ENCODE measurements at places on chromosomes 12 and 14.

GRCh38 chr12:101077791-101078528, 132.1 kb downstream of the SLC5A8 start:
- no peak for DNase-seq

GRCh38 chr14:27242874-27243273, 645.0 kb upstream of the NOVA1 start:
- no peak for DNase-seq

DNA sequence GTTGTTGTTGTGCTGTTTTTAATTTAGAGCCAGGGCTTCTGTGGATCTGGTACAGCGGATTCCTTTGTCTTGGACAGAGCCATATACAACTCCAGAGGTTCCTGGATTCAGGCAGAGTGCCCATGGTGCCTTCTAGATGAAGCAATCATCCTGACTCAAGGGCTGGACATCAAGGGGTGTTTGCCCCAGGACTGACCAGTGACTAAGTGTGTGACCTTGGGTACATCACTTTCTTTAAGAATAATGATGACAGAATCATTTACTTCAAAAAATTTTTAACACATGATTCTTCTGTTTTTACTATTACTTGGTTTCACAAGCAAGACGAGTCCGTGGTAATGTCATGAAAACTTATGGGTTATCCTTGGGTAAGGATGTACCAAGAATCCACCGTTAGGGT, 397.3 kb downstream of the ZFP36L1 start:
- no peak for DNase-seq

- DNase-seq = no peak
Observed at GRCh38 chr14:58098507-58098906, 53.5 kb downstream of the ARMH4 start.

GRCh38 chr14:92922883-92923743, at the start of gene CHGA:
Gene CHGA, plus strand, starts transcription at chr14:92923150. Its CDS starts 210 bp downstream, at chr14:92923360.
- peak; percentile 33 for DNase-seq

- DNase-seq = no peak
Observed at GRCh38 chr12:40054555-40055227, 51.2 kb downstream of the SLC2A13 start.

DNA sequence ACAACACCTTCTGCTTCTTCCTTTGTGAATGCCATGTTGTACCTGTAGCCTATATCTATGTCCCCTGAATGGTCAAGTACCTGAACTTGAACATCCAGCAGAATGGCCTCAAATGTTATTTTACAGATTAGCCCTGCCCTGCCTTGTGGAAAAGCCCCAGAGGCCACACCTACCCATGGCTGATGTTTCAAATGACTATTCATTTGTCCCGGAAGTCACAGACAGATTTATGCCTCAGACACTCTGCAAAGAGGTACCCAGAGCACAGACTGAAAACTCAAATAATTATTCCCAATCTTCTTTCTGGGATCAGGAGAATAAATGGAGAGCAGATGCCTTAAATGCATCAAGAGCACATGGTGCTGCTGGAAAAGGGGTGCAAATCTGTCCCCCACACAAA, 13.0 kb upstream of the DPF3 start:
- no peak for DNase-seq

DNA sequence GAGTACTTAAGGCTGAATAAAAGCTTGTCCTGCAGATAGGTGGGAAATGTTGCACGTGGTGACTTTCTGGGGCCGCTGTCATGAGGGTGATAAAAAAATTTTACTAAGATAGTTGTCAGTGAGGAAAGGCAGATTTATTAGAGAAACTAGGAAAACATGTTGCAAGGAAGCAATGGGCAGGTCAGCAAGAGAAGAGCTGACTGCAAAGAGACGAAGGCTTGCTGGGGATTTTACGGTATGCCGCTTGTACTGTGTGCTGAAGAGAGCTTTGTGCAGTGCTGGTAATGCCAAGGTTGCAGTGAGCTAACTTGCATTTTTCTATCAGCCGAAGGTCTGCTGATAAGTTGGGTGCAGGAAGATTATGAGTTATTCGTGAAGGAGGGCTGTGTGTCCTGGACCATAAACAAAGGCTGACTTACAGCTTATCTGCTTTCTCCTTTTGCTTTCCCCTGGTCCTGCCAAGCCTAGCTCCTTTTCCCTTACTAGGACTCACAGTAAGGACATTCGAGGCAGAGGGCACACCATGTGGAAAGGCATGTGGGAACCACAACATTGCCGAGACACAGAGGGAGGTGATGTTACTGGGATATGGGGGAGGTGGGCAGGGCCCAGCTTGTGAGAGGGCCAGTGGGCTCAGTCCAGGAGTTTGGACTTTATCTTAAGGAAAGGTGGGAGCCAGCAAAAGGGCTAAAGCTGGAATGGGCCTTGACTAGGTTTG, 7.4 kb upstream of the CCDC88C start:
- no peak for DNase-seq

DNA sequence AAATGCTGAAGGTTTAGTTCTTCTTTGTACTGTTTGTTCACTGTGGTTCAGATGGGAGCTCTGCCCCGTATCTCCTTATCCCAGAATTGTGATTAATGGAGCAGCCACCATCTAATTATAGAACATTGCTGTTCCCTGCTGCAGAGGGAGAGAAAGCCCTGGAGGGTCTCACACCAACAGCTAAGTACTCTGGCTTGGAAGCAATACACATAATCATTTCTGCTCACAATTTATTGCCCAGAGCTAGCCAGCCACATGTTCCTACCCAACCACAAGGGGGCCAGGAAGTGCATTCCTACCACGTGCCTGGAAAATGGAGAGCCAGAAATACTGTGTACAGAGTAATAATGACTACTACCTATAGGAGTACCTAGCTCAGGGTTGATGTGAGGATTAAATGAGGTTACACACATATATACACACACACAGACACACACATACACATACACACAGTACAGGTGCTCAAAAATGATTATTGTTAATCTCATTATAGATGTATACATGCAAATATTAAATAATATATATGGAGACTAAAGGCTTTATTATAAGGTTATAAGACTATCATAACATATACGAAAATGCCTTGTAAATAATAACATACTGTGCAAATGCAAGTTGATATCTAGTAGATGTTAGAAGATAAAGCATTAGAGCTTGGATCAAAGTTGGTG, 22.3 kb downstream of the MSRB3 start:
- no peak for DNase-seq

DNA sequence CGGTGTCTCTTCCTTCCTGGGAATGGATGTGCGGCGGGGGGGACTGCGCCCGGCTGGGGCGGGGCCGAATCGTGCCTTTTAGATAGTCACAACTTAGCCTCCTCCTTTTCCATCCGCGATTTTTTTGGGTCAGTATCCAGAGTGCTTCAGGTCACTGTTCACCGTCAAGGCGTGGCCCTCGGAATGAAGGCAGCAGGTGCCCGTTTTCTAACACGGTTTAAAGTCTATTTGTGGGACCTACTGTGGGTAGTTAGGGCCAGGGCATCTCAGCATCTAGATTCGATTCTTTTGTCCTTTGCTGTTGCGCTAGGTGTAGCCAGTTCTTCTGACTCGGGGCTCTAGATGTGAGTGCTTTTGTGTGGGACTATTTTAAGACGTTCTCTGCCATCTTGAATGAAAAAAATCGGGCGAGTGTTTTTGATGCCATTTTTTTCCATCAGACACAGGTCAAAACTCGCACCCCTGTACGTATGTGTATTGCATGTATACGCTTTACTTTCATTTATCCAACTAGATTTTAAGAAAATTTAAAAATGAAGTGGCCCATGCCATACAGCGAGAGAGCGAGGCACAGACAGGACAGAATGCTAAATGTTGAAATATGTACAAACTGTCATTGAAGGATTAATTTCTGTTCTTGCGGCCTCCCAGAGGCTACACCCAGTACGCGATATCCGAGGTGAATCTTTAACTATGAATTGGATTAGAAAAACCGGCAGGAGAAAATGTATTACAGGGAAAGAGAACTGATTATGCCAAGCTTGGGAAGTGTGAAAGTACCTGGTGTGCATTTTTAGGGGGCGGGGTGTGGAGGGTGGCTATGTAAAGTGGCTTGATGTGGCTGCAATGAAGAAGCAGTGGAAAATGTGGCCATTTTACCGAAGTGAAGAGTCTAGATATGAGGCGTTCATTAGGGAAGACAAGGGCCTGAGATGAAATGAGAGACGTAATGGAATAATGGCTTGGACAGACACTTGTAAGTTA, 835 bp downstream of the VEZT start:
- no peak for DNase-seq

GRCh38 chr14:25518364-25518763, 468.4 kb upstream of the STXBP6 start:
- no peak for DNase-seq

DNA sequence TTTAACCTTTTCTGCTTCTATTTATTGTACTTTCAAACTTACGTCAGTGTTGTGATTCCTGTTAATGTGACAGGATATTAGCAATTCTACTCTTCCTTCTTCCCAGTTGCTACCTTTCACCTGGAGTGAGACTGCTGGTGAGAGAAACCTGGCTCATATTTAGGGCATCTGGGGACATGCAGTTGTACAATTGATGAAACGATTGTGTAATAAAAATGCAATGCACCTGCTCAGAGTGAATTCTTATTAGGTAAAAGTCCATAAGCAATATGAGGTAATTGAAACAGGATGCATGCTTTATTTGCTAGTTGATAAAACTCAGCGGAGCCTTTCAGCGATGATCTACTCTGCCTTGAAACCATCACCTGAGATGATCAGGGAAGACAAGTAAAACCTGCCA, 116.1 kb upstream of the FBXO33 start:
- no peak for DNase-seq

GRCh38 chr14:31078766-31079165, 52.6 kb upstream of the STRN3 start:
- DNase-seq = no peak

DNA sequence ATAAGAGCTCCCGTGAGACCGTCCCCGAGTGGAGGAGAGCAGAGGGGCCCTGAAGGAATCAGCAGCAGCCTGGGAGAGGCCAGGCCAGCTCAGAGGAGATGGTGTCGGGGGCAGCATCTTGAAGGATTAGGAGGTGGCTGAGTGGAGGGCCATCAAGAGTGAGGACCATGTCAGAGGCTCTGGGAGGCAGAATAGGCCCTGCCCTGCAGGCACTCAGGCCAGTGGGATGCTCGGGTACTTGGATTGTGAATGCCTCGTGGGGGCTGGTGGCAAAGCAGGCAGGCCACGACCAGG, 47.7 kb downstream of the IL31 start:
- DNase-seq = no peak

DNA sequence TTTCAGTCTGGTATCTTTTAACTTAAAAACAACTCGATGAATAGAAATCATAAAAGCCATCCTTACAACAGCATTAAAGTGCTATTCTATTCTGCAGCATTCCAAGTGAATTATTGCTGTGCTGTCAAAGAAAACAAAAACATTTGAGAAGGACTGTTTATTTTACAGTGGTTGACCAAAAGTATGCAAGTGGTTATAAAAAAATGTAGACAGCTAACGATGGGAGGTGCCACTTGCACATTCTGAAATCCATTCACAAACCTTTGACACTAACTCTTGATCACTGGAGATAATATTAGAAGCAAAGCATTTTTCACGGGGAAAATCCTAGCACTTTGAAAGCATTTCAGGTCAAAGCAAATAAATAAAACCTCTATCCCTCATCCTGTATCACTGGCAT, 55.6 kb downstream of the HMGA2 start:
- no peak for DNase-seq

DNA sequence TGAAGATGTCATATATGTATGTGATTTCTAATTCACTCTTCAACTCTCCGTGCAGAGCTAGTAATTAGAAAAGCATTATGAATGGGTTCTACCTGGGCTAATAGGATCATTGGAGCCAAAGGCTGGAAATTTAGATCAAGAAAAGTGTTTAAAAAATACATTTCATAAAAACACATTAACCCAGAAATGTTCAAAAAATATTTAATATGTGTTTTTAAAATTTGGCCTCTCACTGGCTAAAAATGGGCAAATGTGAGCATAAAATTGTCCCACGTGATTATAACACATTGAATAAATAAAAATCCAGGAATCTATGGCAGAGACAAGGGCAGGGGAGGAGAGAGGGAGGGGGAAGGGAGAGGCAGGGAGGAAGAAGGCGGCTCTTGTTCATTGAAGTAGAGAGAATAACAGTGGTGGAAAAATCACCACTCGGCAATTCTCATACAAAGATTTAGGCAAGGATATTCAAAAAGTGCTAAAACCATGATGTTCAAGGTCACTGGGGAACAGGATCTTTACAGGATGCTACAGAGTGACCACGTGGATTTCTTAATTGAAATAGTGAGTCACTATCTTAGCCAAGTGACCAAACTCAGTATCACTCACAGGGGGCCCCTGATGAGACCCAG, 38.8 kb downstream of the FBXO21 start:
- DNase-seq = no peak

GRCh38 chr12:8058506-8058905, 7.7 kb downstream of the C3AR1 start:
- DNase-seq = no peak

DNA sequence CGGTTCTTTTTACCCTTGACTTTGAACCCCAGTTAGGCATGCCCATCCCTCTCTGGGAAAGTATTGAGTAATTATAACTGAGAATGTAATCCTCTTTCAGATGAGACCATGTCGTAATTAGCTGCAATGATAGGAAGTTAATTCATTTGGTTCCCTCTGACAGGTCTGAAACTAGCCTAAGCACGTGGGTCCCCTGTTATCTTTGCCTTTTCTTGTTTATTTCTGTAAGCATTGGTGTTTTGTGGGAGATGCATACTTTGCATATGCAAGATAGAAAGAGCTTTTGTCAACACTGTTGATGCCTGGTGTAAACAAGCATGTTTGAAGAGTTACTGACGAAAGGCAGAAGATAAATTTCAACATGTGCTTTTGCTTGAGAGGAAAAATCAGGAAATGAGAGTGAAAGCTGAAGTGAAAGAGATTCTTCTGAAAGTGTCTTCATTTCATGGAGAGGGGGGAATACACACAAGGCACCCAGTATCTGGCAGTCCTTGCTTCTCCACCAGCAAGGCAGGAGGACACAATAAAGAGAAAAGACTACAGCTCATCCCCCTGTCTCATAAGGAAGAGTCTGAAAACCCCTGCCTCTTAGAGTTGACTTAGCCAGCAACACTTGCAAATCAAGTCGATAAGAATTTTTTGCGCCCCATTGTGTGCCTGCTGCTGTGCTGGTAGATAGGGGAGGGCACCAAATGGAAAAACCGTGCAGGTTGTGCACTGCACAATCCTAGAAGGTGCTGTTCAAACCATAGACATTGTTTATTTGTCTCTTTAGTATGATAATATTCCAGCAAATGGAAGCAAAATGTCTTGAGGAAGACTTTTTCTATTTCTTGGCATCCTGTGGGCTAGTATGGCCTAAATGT, 77.8 kb downstream of the SLC24A4 start:
- peak; percentile 92 for DNase-seq

DNA sequence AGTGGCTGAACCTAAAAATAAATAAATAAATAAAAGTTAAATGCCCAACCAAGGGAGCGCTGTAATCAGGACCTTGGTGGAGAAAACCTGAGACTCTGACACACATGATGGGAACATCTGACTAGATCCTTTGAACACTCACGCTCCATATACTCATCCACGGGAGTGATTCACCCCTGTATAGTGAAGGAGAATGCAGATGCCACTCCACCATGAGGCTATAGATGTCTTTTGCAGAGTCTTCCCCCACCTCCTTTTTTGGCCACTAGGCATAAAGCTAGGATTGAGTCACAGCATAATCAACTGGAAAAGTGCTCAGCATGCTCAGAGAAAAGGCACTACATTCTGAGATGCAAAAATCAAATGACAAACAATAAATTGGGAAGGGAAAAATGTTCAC, 19.0 kb downstream of the ADAM20 start:
- no peak for DNase-seq

GRCh38 chr12:11015775-11016430, 6.5 kb downstream of the TAS2R19 start:
- DNase-seq = no peak

Measured in HL-60 (cell line).